ENCODE measurements at places on chromosomes 1 and 21.

- DNase-seq = peak; percentile 78
- no peak overlapping the region for H3K27ac ChIP-seq
- H3K4me3 ChIP-seq = peak overlapping the region; percentile 21
These were observed 67.5 kb upstream of the CD1D start for GRCh38 chr1:158112994-158113758.

- H3K4me1 ChIP-seq = no peaks in the 10 kb centered on the region
- H3K4me3 ChIP-seq = no peak overlapping the region
- H3K36me3 ChIP-seq = no peaks in the 10 kb centered on the region
- H3K27me3 ChIP-seq = no peaks in the 10 kb centered on the region
- DNase-seq = no peak
- no peak overlapping the region for H3K27ac ChIP-seq
These were observed 24.4 kb downstream of the SNAP47 start for GRCh38 chr1:227759341-227760300.

GRCh38 chr1:15099441-15100120 is 54.0 kb upstream of the TMEM51 start:
- DNase-seq = peak; percentile 56
- H3K36me3 ChIP-seq = peaks cover 1% of the 10 kb centered on the region
- no peak overlapping the region for H3K4me3 ChIP-seq
- H3K27ac ChIP-seq = no peak overlapping the region

DNA sequence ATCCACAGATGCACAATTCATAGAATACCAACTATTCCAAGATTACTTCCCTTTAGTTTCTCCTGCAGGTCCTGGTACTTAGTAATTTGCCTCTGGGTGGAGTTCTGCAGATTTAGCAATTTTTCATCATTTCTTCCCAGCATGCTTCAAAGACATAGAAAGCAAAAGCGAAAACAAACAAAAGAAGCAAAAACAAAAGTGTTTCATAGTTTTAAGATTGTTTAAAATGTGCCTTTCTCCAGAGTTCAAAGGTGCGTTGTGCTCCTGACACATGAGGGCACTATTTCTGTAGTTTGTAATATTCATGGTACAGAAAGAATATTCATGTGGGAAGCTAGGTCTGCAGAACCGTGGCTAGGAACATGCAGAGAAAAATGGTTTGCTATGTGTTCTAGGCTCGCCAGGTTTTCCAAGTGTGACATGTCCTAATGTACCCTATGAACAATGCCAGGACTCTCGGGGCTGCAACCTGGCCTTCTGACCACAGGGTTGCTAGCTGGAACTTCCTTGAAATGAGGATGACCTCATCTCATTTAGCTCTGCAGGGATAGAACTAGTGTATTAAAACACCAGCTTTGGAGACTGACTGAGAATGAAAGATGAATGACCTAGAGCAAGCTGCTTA is 30.0 kb upstream of the RCSD1 start:
- no peak overlapping the region for H3K27ac ChIP-seq
- H3K4me3 ChIP-seq = no peak overlapping the region
- H3K36me3 ChIP-seq = no peaks in the 10 kb centered on the region
- DNase-seq = no peak

DNA sequence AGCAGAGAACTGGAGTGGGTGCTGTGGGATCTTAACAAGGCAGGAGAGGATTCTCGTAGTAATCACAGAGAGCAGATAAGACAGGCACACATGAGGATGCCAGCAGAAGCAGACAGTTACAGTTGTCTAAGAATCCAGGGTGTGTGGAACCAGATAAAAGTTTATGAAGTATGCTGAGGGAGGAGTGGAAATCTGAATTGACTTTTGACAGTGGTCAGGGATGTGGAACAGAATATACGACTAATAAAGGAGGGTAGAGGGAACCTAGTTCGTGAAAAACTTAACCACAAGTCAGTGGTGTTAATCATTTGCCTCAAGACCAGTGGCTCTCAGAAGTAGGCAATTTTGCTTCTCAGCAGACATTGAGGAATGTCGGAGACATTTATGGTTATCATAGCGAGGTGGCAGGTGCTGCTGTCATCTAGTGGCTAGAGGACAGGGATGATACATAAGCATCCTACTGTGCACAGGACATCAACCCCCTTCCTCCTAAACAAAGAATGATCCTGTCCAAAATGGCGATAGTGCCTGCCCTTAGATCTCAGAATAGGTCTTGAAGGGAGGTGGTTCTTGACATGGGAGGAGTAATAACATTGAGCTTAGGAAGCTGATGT is 3.0 kb downstream of the LRRC8D start:
- H3K27ac ChIP-seq = no peak overlapping the region
- no peaks in the 10 kb centered on the region for H3K4me1 ChIP-seq
- DNase-seq = no peak

DNA sequence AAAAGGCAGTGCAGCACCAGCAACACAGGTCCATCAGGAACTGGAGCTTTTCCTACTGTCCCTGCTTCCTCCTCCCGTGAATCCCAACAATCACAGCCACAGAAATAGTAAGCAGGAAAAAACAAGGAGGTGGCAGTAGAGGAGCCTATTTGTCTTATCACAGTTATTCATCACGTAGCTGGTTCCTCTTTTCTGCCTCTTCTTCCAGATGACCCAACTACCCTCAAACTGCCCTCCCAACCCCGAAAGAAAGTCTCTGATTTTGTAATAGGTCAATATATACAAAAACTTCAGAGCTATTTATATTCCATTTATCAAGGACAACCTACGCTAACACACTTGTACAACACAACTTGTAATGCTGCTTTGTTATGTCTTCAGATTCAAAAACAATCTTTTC is 21.4 kb downstream of the GNB1 start:
- no peak overlapping the region for H3K27ac ChIP-seq
- no peaks in the 10 kb centered on the region for H3K27me3 ChIP-seq
- no peaks in the 10 kb centered on the region for H3K36me3 ChIP-seq
- no peak for DNase-seq
- H3K4me3 ChIP-seq = no peak overlapping the region
- H3K4me1 ChIP-seq = no peaks in the 10 kb centered on the region

GRCh38 chr1:242522996-242523718 is 1.3 kb downstream of the PLD5 start:
- no peaks in the 10 kb centered on the region for H3K36me3 ChIP-seq
- no peaks in the 10 kb centered on the region for H3K27me3 ChIP-seq
- no peak for DNase-seq
- H3K27ac ChIP-seq = peak overlapping the region; percentile 20

DNA sequence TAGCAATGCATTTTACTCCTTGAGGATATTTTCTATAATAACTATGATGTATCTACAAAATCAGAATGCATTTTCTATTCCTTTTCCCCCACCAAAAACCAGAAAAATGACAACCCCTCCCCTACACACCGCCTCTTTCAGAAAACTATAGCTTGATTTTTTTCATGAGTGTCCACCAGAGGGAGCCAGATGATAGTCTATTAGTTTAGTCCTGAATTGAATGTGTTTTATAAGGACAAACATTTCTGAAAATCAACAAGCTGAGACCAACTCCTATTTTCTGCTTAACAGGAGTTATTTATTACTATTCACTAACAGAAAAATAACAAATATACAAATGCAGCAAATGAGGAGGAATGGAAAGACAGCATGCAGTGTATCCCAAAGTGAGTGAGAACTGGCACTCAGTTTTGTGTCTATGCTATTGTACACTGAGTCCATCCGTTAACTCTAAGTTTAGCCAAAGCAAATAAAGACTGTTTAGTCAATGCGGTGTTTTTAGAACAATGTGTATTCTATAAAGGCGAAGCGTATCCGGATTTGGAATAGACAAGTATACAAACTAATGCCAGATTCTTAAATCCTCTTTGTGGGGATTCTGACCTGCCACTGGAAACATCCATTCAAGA is 182.6 kb downstream of the VAV3 start:
- no peaks in the 10 kb centered on the region for H3K4me1 ChIP-seq
- H3K36me3 ChIP-seq = no peaks in the 10 kb centered on the region
- H3K27me3 ChIP-seq = no peaks in the 10 kb centered on the region
- H3K4me3 ChIP-seq = no peak overlapping the region
- H3K27ac ChIP-seq = no peak overlapping the region

DNA sequence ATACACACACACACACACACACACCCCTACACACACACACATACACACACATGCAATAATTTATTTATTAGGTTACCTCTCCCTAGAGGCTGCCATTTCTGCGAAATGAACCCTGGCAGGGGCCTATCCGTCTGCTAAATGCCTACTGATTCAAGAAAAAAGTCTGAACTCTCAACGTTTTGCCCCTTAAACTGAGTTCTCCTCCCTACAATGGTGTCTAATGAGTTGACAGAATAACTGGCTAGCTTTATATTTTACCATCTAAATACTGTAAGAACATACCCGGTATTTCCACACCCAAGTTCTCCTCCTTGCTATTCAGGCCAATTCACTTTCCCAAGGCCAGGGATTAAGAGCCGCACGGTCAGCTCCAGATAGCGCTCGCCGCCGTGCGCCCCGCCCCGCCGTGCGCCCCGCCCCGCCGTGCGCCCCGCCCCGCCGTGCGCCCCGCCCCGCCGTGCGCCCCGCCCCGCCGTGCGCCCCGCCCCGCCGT is 339 bp upstream of the RNPC3 start:
- DNase-seq = no peak
- H3K4me3 ChIP-seq = peak overlapping the region; percentile 46
- no peaks in the 10 kb centered on the region for H3K27me3 ChIP-seq
- no peaks in the 10 kb centered on the region for H3K36me3 ChIP-seq
- no peak overlapping the region for H3K27ac ChIP-seq

Measured in aorta (tissue), 5 donors.